ENCODE measurements at places on chromosomes 3 and 15. TPM values are rescaled to one million over a fixed set of nuclear protein-coding genes. Genes with fewer than 3 reads are reported as not detected.

DNA sequence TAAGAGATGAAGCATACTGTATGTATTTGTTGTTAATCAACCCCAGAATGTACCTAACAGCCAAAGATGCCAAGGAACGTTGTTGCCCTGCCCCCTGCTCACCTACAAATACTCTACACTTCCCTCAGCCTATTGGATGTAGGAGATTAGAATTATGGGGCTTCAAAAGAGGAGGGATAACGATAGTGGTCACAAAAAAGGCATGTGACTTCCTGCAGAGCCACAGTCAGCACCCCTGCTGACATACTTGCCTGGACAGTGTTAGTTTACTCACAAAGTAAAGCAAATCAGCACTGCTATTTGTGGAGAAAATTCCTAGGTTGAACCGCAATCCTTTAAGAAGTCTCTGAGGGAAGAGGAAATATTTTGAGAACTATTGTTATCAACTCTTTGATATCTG lies 37.9 kb downstream of the PARP15 start:
- no peak for DNase-seq

DNA sequence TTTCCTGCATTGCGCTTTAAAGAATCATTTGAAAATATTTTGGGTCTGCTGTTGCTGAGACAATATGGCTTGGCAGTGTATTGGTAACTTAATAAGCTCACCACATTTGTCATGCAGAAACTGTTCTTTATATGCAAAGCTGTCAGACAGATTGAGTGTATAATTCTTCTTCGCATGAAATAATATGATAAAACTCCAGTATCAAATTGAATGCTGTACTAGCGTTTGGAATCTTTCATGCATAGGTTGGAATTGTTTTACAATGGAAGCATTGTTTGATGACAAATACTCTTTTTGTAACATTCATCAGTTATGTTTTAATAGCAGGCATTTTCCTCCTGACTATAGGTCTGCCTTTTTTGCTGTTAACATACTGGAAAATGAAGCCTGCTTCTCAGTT lies 53.8 kb downstream of the RBMS3 start:
- no peak for DNase-seq

DNA sequence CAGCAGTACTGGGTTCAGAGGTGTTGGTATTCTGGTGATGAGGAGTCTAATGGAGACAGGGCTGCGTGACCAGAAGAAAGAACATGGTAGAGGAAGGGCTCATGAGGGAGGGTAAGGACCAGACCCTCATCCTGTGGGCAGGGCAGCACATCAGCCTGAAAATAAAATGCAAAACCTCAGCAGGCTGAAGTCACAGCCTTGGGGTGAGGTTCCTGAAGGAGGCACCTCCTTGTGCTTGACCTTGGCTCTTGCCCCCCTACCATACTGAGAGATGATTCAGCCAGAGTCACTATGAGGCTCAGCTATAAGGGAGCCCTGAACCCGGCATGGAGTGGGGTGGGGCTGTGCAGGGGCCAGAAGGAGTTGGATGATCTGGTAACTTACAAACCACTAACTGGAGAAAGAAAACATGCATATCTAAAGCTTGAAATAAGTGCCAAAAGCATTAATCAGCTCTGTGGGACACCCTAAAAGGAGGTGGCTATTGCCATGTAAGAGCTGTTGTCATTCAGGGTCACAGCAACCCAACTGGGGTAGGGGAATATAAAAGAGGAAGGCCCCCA lies 60.2 kb downstream of the CORO2B start:
- no peak for DNase-seq

DNA sequence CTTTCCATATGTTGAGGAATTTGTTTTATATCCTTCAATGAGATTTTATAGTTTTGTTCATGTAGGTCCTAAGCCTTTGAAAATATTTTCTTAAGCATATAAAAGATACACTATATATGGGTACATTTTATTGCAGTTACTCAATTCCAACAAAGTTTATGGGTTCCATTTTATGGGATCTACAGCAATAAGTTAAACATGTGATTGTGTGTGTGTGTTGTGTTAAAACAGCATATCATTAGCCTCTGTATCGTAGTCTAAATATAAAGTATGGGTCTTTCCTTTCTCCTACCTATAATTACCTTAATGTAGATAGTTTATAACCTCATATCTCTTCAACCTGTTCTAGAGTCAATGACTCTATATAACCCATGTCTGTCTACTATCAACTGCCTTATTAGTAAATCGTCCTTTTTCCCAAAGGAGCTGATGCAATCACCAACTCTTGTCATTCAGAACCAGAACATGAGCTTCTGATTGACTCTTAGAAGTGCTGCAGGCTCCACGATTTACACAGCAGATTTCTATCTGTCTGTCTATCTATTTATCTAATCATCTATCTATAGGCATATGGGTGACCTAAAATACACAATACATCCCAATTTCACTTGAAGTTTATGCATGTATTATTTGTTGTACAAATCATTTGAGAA lies 512.6 kb upstream of the CBLB start:
- DNase-seq = no peak

- no peak for DNase-seq
Measured at GRCh38 chr3:73453666-73454065, 171.1 kb downstream of the PDZRN3 start.

DNA sequence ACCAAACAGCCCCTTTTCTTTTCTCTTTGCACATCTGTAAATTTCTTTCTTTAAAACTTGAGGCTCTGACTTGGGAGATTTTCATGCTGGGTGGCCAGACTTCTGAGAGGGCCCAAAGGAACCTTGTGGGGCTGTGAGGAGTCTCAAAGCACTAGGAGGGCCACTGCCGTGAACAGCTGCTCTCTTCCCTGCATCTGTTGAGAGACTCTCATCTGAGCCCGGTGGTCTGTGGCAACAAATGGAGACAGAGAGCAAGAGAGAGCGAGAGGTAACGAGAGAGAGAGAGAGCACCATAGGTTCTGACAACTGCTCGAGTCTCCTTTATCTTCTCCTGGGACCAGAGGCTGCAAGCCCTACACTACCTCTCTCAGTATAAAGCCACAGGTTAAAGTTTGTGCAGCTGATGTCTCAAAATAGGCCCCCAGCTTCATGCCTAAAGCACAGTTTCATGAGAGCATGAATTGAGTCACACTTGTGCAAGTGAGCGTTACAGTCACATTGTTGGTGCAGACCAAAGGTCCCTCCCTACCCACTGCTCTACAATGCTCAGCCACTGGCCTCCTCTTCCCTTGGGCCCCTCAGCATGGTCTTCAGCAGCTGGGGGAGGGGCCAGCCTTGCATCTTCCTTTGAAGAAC lies 60.7 kb downstream of the ZNF621 start:
- DNase-seq = no peak

DNA sequence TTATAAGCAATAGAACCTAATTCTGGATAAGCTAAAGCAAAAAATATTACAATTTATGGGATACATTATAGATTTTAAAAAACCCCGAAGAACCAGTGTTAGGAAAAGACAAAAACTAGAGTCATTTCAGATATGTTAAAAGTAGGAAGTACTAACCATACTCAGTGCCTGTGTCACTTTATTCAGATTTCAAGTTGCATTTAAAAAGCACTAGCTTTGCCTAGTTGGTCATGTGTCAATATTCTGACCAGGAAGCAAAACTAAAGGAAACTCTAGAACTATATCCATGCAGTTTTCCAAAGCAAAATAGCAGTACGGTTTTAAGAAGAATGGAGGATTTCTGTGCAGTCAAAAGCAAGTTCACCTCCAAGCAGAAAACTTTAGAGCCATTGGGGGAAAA lies 88.4 kb downstream of the RAP2B start:
- DNase-seq = no peak

DNA sequence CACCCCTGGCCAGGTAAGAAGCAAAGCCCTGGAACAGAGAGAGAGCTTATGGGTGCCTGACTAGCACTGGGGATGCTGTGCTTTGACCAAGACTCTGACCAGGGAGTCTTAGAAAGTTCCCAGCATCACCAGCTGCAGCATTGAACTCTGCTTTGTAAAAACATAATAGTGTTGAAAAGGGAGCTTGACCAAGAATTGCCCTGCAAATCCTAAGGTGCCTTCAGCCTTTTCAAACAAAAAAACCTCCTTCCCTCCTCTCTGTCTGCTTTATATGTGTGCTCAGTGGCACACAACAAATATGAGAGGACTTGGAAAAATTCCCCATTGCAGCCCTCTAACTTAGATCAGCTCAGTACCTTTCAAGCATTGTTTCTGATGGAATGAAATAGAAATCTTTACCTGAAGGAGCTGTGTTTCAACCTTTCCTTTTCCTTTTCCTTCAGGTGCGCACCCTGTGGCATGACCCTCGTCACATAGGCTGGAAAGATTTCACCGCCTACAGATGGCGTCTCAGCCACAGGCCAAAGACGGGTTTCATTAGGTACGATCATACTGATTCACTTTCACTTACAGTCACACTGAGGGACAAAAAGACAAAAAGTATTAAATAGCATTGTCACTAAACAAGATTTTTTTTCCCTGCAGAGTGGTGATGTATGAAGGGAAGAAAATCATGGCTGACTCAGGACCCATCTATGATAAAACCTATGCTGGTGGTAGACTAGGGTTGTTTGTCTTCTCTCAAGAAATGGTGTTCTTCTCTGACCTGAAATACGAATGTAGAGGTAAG lies 13.0 kb downstream of the THBS1 start:
- no peak for DNase-seq

GRCh38 chr3:156489462-156489911 lies 65.4 kb downstream of the SSR3 start:
- DNase-seq = no peak

DNA sequence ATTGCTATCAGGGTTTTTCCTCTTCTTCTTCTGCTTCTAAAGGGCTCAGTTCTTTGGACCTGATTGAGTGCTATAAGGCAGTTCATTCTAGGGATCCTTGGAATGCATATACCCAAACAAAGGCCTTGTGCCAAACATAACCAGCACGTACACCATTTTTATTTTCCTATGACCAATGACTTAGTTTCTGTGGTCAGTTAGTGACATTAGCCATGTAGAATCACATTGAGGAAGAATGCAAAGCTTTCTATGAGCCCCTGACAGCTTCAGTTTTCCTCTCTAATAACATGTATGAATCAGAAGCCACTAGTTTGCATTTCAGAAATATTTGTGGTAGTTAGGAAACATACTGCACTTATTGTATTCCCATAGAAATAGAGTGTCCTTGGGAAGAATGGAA lies 240.0 kb downstream of the THRB start:
- no peak for DNase-seq

DNA sequence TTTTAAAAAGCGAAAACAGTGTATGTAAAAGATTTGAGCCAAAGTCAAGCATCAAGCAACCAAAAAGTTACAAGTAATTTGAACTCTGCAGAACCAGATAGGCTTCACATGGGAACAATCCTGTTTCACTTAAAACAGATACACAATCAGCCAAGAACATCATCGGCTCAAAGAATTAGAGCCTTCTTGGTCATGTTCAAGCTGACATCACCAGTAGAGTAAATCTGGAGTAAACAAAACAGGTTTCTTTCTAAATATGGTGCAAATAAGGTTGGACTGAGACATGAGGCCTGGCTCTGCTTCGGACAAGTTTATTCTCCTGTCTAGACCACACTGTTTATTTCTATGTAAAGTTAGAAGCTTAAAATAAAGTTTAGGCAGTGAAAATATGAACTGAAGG lies 116.0 kb downstream of the GMNC start:
- no peak for DNase-seq

DNA sequence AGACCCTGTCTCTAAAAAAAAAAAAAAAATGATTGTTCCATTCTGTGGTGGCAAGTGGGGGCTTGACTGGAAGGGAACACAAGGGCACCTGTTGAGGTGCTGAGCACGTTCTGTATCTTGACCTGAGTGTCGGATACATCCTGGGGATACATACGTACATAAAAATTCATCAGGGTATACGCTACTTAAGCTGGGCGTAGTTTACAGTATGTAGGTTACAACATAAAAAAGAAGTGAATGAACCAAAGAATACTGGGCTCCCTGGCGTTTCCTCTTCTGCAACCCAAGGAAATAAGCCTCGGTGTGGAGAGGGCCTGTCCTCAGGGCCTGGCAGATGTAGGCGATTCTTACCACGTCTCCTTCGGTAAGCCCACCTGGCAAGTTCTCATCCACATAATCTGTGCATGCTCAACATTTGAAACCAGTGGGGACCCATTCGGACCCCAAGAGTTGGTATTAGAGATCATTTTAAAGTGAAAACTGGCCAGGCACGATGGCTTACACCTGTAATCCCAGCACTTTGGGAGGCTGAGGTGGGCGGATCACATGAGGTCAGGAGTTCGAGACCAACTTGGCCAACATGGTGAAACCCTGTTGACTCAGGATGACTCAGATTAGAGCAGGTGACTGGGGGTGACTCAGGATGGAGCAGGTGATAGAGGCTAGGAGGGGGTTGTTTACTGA lies 5.1 kb upstream of the MUC20 start:
- DNase-seq = no peak

DNA sequence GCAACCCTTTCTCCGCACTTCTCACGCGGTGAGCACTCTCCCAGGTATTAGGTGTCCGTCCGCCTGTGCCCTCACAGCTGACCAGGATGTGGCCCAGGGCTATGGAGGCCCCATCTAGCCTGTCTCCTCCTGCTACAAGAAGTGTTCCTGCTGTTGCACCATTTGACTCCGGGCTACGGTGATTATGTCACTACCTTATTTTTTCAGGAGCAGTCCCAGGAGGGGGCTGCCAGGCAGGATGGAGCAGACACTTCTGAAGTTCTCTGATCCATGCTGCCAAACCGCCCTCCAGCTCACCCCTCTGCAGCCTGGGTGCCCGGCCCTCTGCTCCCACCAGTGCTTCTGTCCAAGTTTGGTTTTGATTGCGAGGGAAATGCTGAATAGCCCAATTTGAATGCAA lies 36.9 kb downstream of the ZXDC start:
- DNase-seq = peak; percentile 86

- no peak for DNase-seq
Measured at GRCh38 chr15:93859176-93859575, 372.2 kb upstream of the MCTP2 start.

GRCh38 chr3:178396318-178396717 lies 139.9 kb upstream of the KCNMB2 start:
- DNase-seq = no peak

- DNase-seq = no peak
Measured at GRCh38 chr15:47514200-47514652, 203.1 kb upstream of the SEMA6D start.

- no peak for DNase-seq
Measured at GRCh38 chr3:52366527-52366926, 50.4 kb downstream of the DNAH1 start.

GRCh38 chr15:29196290-29196689 lies 73.3 kb downstream of the NSMCE3 start:
- no peak for DNase-seq

C3orf70 gene
- total RNA-seq = 2.9 TPM

SRGAP3 gene
- total RNA-seq = 2.7 TPM

BDH1 gene
- 4.6 TPM for total RNA-seq

PLD1 gene
- total RNA-seq = 15.9 TPM

TERC gene
- total RNA-seq = 9.8 TPM

IQCH gene
- 0.45 TPM for total RNA-seq

SLC24A5 gene
- not detected for total RNA-seq

CTXN2 gene
- not detected for total RNA-seq

MOBP gene
- total RNA-seq = not detected

LSG1 gene
- total RNA-seq = 37.6 TPM

DUOXA1 gene
- 1.8 TPM for total RNA-seq

IGSF11 gene
- not detected for total RNA-seq

FBXO45 gene
- total RNA-seq = 7.7 TPM

GPR171 gene
- 1.8 TPM for total RNA-seq

VPS33B gene
- 13.4 TPM for total RNA-seq
